ENCODE measurements at places on chromosomes 4 and X.

- peak; percentile 37 for DNase-seq
These were observed 22.1 kb downstream of the DGKK start for GRCh38 chrX:50448565-50448964.

DNA sequence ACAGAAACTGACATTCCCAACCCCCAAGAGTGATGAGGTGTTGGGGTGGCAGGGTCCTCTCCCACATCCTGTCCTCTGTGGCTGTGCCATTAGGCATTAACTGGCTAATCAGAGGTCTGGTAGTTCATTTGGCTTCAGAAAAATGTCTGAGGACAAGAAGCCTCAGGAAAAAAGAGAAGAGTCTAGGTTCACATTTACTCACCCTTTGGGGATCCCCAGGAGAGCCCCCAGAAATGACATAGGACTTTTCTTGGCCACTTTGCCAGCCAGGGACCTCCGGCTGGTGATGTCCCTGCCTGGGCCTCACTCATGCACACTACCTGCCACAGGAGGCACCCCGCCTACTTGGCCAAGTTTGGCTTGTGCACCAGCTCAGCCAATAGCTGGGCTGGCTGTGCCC, 173.0 kb downstream of the RBM46 start:
- no peak for DNase-seq

- no peak for DNase-seq
These were observed 877 bp upstream of the SLC16A2 start for GRCh38 chrX:74420196-74421035.

DNA sequence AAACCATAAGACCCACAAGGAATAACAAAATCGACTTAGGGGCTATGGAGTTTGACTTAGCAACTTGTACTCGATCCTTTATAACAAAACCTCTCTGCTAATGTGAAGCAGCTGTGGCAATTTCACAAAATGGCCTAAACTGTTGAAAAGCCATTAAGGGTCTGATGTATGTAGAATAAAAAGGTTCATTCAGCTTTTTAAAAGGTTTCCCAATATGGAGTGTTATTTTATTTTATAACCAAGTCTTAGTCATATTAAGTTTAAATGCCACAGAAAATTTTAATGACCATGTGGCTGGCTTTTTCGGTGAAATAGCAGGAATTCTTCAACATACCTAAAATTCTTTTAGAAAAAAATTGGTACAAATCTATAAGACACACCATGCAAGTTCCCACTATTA, 291.8 kb upstream of the HAND2 start:
- DNase-seq: no peak

DNA sequence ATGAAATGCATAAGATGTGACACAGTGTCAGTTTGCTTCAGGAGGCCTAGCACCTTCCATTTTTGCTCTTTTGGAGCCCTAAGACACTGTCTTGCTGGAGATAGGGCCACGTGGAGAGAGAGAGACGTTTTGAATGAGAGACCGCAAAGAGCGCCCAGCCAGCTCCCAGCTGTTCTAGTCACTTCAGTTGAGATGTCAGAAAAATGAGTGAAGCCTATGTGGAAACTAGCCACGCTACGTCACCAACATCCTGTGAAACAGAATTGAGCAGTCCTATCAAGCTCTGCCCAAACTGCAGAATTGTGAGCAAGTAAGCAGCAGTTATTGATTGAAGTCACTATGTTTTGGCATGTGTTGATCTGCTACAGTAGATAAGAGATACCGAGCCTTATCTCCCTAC, 13.1 kb downstream of the GPR82 start:
- DNase-seq: no peak

- no peak for DNase-seq
These were observed 89.9 kb downstream of the PLS3 start for GRCh38 chrX:115650916-115651315.

DNA sequence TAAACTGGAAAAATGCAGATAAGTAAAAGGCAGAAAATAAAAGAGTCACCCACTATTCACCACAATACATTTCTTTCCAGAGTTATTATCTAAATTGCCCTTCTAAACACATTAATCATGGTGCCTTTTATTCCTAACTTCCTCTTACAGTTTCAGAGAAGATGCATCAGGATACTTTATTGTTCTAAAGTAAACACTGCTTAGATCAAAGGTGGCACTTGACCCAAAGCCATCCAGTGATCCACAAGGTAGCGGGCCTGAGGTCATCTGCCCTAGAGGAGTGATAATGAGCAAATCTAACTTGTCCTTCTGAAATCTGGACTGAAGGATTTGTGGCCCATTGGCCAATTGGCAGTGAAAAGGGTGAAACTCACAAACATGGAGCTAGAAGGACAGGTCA, 12.0 kb upstream of the TMEM154 start:
- no peak for DNase-seq

DNA sequence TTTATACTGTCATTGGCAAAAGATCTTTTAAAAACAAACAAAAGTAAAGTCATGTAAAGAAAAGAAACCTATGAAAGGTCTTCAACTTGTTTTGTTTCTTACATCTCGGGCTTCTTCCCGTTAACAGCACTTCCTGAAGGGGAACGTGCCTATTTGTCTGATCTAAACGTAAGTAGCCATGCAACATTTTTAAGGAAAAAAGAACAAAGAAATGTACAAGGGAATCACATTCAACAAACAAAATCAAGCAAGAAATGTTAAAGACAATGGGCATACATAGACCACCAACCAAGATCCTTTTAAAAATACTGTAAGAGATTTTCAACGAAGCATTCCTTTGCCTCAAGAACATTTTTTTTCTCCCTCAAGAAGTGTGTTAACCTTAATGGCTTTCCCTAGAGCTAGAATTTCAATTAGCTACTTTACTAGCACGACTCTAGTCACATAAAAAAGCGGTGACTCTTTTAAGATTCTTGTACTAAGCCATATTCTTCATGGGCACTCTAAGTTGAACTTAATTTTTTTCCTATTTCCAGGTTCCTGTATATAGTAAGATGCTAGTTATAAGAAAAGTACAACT, 112.0 kb upstream of the TTC29 start:
- no peak for DNase-seq

GRCh38 chr4:60201052-60201673, 999.0 kb upstream of the ADGRL3 start:
- peak; percentile 17 for DNase-seq

GRCh38 chrX:136204571-136204970, 46.6 kb downstream of the MAP7D3 start:
- DNase-seq: peak; percentile 35

- DNase-seq: no peak
These were observed 932.0 kb upstream of the IGFBP7 start for GRCh38 chr4:58042176-58042575.

- DNase-seq: no peak
These were observed 72.2 kb downstream of the BLTP1 start for GRCh38 chr4:122224348-122224747.

- DNase-seq: no peak
These were observed 15.7 kb downstream of the TIGD4 start for GRCh38 chr4:152763796-152764195.

- DNase-seq: no peak
These were observed 186.1 kb downstream of the TMA16 start for GRCh38 chr4:163680386-163681098.

- DNase-seq: no peak
These were observed 95.2 kb downstream of the SYNPO2 start for GRCh38 chr4:118983831-118984230.

DNA sequence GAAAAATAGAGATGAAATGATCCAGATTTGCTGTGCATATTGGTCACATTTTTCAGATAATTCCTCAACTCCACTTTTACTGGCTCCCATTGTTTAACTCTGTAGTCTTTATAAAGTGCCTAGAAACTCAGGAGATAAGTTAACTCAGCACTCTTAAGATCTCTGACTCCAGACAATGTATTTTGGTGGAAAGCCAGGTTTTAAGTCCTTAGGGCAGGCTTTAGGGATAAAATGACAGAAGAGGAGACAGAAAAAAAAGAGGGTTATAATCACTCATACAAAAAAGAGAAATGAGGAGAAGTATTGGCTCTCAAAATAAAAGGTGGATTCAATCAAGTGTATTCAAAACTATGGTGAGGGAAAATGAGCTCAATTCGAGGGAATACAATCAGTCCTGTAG, 674.8 kb upstream of the INTU start:
- no peak for DNase-seq

DNA sequence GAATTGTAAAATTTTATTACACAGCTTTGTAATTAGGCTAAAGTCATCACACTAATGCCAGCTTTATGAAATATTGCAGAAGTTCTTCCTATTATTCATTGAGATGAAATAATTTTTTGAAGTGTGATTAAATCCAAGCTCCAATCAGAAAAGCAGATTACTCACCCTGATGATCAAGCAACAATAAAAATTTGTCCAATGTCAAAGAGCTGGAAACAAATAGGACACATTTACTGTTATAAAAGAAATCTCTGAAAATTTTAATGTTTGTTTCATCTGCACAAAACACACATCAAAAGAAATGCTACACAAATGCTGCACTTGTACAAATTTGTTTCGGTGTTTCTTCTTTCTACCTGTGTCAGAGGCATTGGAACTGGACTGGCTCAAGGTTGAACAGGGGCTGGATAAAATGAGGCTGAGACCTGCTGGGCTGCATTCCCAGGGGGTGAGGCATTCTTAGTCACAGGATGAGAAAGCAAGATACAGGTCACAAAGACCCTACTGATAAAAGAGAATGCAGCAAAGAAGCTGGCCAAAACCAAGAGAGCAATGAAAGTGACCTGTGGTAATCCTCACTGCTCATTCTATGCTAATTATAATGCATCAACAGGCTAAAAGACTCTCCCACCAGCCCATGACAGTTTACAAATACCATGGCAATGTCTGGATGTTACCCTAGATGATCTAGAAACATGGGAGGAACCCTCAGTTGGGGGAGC, 78.3 kb downstream of the GASK1B start:
- DNase-seq: peak; percentile 89

DNA sequence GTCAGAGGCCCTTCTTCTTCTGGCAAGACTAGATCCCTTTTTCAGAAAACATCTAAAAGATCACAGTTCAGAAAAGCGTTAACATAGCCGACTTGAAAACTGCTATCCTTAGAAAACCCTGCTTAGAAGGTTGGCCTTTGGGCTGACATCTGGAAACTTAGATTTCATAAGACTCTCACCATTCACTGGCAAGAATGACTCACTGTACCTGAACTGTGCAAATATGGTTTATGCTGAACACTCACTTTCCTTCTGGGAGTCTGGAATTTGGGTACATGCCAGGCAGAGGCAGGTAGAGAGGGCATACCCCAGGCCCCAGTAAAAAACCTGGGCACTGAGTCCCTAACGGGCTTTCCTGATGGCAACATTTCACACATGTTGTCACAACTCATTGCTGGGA, 88.8 kb upstream of the GPC3 start:
- no peak for DNase-seq

DNA sequence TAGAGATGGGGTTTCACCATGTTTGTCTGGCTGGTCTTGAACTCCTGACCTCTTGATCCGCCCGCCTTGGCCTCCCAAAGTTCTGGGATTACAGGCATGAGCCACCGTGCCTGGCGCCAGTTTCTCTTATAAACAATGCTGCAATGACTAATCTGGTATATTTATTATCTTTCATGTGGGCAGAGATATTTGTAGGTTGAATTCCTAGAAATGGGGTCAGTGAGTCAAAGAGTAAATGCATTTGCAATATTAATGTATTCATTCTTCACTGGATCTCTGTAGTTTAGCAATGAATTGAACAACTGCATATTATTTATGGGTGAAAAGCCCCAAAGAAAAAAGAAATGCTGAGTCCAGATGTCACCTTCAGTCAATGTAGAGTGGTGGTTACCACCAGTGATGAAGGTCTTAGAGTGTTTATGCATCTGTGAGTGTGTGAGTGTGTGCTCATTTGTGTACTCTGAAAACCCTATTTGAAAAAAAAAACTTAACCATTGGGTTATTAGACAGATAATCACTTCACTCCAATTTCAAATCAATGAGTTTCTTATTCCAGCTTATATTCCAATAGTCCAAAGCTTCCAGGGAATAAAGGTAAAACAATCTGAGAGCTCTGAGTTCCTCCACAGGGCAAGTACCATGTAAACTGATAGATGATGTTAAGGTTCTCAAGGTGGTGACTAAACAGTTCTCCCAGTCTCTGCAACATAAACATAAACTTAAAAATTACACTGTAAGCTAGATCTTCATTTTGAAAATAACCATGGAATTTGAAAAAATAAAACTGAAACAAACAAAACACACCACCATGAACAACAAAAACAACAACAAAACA, 22.6 kb upstream of the CD38 start:
- DNase-seq: no peak

GRCh38 chrX:15549189-15550012, 48.8 kb downstream of the BMX start:
- no peak for DNase-seq

DNA sequence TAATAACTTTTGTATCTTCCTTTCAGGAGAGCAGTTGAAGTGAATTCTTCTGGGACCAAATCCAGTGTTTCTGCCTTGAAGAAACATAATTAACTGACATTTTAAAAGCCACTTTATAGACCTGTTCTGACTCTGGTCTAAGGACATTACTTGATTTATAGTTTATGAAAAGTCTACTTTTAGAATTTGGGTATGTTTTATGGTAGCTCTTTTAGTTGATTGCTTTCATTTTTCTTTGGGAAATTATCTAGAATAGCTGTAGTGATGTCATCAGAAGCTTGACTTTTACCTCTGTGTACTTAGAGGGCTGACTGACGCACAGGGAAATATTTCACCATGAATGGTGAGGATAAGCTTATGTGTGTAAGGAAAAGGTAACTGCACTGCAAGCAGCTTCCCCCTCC, 131.8 kb upstream of the LIMCH1 start:
- no peak for DNase-seq

DNA sequence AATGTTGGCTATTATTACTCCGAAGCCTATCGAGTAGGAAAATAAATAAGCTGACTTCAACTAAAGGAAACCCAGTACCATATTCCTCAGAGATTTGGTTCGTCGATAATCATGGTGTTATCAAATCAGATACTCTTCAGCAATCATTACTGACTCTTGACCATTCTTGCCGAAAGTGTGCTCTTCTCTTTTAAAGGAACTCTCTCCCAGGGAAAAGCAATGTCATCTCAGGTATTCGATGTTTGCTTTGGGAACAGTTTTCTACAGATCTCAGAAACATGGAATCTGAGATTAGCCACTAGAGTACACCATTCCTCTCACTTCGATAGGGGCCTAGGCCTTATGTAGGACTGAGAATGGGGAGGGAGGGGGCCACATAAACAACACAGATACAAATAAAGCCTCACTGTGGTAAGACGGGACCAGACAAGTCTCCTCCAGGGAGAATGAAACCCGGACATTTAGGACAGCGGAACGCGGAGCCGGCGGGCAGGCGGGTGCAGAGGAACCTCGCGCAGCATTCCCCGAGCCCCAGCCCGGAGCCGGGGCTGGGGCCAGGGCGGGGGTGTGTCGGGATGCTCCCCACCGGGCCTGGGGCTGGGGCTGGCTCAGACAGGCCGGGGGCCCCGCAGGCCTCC, 581 bp downstream of the DNAJB14 start:
- no peak for DNase-seq

GRCh38 chr4:178970433-178971140, 1528.3 kb upstream of the AGA start:
- no peak for DNase-seq

DNA sequence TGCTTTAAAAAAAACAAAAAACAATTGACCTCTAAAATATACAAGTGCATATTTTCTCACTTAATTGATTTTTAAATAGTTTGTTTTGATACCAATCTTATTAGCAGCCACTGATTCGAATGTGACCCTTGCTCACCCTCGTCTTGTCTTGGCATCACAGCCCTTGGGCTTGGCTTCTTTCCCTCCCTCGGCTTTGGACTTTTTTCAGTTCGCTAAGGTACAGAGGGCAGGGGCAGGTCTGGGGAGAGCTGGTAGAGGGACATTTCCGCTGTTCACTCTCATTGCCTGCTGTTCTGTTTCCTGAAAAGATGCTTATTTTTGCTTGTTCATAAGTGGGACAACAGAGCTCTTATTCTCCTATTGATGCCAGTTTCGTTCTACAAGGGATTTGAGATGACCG, 88.5 kb upstream of the RPS6KA3 start:
- no peak for DNase-seq
